ENCODE measurements at places on chromosomes 12 and 14.

GRCh38 chr12:125029761-125030358 is 35.4 kb upstream of the AACS start:
- DNase-seq: no peak

GRCh38 chr12:112160611-112161010 is 35.3 kb downstream of the TRAFD1 start:
- DNase-seq: no peak

DNA sequence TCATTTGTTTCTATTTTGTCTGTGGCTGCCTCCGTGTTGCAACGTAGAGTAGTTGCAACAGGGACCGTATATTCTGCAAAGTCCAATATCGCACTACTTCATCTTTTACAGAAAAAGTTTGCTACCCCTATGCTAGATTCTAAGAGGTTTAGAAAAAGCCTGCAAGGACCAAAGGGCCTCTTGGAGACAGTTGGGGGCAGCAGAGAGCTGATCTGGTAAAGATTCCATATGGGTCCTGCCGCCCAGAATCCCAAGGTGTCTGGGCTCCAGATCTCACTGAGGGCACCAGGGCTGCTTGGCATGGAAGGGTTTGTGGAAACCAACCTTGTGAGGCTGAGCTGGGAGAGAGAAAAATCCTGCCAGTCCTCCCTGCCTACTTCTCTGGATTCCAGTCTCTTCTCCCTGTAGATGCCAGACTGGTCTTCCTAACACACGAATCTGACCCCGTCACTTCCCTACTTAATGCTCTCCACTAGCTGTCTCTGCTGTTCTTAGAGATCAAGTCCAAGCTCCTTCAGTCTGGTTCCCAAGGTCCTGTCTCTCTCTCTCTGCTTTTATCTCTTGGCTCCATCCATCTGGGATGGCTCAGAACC is 74.6 kb downstream of the GLRX5 start:
- DNase-seq: peak; percentile 60

- no peak for DNase-seq
Measured at GRCh38 chr14:91858536-91859275, 8.6 kb downstream of the TC2N start.

- DNase-seq: no peak
Measured at GRCh38 chr12:30145684-30146032, 361.9 kb upstream of the TMTC1 start.

All from HEK293T (cell line).